Tibial nerve (tissue), 4 donors: ENCODE measurements at places on chromosomes 7 and 10. TPM values are rescaled to one million over a fixed set of nuclear protein-coding genes. Genes with fewer than 3 reads are reported as not detected.

DNA sequence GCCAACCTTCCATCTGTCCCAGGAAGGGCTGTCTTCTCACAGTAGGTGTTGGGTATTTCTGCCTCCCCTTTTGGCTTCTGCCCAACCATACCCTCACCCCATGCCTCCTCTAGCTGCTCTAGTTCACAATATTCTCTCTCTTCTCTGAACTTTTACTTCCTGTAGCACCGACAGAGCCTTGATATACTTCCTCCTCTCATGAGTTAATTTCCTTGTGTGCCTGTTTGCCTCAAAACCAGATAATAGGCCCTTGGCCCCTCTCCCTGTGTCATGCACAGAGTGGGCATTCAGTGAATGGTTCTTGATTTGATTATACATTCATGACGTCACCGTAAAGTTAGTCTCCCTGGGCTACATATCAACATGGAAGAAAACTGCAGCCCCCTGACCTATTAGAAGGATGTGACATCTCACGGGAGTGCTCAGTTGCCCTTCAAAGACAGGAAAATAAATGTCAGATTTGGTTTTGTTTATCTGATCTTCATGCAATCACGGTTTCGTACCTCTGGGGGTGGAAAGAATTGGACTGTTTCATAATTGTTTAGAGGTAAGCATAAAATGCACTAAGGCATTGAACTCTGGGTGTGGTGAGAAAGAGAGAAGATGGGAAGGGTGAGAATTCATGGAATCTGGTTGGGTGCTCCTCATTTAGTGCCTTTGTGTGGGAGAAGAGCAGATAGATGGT is 127.7 kb downstream of the ITIH5 start:
- no peaks in the 10 kb centered on the region for H3K36me3 ChIP-seq
- no peaks in the 10 kb centered on the region for H3K27me3 ChIP-seq
- no peaks in the 10 kb centered on the region for H3K4me1 ChIP-seq
- H3K27ac ChIP-seq = no peak overlapping the region

DNA sequence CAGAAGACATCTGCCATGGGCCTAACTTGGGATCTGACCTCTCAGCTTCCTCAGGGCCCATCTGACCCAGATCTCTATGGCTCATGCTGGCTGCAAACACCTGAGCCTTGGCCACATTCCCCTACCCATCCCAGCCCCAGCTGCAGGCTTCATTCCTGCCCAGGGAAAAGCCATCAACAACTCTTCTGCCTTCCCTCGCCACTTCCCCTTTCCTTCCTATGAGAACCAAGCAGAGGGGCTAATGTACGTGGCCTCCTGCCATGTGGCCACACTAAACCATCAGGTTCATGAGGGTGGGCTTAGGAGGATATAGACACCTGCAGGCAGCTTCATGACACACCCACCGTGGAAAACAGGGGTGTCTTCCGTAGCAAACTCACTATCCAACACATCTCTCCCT is 312.2 kb downstream of the GALNT17 start:
- no peaks in the 10 kb centered on the region for H3K27me3 ChIP-seq
- no peak overlapping the region for H3K27ac ChIP-seq
- no peak for DNase-seq
- H3K36me3 ChIP-seq = no peaks in the 10 kb centered on the region
- H3K4me3 ChIP-seq = no peak overlapping the region

DNA sequence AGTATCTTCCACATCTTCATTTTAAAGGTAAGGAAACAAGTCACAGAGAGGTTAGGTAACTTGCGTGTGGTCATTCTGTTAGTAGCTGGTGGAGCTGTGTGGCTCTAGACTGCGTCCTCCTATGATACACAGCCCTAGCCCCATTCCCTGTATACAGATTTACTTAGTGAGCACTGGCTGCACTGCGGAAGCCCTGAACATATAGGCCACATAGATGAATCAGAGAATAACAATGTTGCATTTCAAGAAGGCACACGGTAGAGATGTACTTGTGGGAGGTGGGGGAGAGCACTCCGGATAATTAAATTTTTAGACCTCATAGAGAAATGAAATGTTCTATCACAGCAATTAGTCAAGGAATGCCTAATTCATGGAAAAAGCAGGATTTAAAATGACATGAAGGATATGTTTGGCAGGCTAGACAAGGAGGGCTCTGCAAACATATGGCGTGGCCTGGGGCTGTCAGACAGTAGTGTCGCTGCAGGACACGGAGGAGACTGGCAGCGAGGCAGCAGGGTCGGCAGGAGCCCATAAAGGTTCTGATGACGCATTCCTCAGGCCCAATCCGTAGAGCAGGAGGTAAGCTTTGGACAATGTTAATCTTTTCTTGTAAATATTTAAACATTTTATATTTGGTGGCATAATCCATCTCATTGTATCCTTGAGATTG is 29.5 kb downstream of the RAB11FIP2 start:
- no peaks in the 10 kb centered on the region for H3K27me3 ChIP-seq
- H3K36me3 ChIP-seq = peaks cover 16% of the 10 kb centered on the region
- H3K4me3 ChIP-seq = no peak overlapping the region
- H3K4me1 ChIP-seq = no peaks in the 10 kb centered on the region

DNA sequence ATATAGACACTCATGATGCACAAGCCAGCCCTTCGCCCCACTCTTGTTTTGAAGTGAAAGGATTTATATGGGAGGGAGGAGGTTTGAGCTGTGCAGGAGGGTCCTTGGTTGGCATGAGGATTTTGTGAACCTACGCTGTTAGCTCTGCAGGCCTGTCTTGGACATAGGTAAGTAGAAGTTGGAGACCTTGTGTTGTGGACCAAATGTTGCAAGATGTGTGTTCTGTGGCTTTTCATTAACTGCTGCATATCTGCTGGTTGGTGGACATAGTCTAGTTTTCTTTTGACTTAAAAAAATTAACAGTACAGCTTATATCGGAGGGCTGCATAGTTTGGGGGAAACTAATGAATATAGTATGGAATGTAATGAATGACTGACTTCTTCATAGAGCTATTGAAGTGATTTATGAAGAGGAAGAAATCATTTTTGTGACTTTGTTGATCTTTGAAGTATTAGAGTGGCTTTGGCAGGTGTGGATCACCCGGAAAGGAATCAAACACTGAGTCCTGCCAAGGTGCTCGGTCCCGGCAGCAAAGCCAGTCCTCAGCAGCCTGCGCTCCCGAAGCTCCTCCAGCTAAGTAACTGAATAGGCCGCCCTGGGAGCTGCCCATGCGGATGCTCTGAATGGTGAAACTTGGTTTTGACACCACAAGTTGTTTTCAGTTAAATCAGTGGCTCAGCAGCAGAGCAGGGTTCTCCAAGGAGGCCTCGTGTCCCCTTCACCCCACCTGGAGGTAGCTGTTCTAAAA is 3.2 kb downstream of the MGMT start:
- H3K4me1 ChIP-seq = peaks cover 11% of the 10 kb centered on the region
- H3K4me3 ChIP-seq = no peak overlapping the region
- DNase-seq = no peak
- no peaks in the 10 kb centered on the region for H3K27me3 ChIP-seq
- H3K36me3 ChIP-seq = no peaks in the 10 kb centered on the region

DNA sequence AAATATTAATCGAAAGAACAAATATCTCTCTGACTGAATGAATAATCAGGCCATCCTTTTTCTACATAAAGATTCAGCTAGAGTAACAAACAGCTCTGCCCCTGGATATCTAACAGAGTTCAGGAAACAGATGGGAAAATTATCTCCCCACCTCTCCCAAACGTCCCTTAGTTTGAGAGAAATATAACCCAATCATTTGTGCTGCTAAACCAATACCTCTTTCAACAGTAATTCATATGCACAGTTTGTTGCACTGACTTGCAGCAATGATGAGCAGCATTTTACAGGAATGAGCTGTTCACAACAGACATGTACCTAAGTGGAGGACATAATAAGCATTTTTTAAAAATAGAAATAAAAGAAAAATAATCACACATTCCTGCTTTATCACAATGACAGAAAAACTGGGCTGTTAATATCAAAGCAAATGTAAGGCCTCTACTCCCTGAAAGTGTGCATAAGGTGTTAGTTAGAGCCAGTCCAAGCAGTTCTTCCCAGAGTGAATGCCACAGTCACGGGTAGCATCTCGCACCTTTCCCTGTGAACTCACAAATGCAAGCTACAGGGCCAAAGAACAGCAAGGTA is 2.3 kb downstream of the CREB3L2 start:
- no peaks in the 10 kb centered on the region for H3K36me3 ChIP-seq
- no peaks in the 10 kb centered on the region for H3K4me1 ChIP-seq
- peak overlapping the region; percentile 43 for H3K4me3 ChIP-seq
- DNase-seq = no peak
- H3K27ac ChIP-seq = peak overlapping the region; percentile 92

GRCh38 chr7:12025246-12025645 is 185.8 kb upstream of the TMEM106B start:
- no peak overlapping the region for H3K27ac ChIP-seq
- H3K36me3 ChIP-seq = no peaks in the 10 kb centered on the region
- no peaks in the 10 kb centered on the region for H3K4me1 ChIP-seq
- H3K4me3 ChIP-seq = no peak overlapping the region

DNA sequence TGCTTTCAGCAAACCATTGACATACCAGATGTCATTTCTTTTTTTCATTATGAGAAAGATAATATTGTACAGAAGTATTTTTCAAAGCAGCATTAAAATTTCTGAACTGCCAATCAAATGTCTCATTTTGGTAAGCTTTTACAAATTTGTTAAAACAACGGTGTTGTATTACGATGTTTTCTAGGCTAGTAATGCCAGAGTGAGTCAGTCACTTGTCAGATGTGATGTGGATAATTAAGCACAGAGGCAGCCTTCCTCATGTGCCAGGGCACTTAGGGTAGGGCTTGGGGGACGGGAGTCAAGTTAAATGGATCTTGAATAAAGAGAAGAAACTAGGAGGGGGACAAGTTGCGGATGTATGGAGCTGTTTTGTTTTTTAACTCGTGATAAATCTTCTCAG is 10.1 kb downstream of the PSTK start:
- H3K4me1 ChIP-seq = peaks cover 16% of the 10 kb centered on the region
- no peak overlapping the region for H3K4me3 ChIP-seq
- H3K27me3 ChIP-seq = no peaks in the 10 kb centered on the region
- DNase-seq = no peak

DNA sequence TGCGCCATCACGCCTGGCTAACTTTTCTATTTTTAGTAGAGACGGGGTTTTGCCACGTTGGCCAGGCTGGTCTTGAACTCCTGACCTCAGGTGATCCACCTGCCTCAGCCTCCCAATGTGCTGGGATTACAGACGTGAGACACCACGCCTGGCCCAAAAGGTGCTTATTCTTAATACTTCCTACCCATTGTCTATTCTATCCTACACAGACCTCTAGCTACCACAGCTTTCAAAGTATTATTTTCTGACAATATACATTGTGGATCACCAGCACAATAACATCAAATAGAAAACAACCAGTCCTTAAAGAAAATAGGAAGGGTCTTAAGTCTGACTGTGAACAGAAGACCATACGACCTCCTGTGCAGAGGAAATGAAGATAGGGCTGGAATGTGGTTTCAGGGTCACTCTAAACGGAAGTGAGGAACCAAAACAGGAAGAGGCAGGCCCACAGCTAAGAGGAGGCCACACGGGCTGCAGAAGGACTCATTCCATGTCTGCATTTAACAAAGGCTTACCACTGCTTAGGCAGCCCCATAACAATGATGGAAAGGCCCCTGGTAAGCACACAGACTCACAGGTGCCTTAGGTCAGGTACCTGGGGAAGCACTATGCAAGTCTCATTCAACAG is 115.2 kb downstream of the ZFAND4 start:
- no peak for DNase-seq
- no peaks in the 10 kb centered on the region for H3K4me1 ChIP-seq
- H3K36me3 ChIP-seq = peaks cover 4% of the 10 kb centered on the region

SAP25 gene
- 6.0 TPM for total RNA-seq

TSPAN13 gene
- total RNA-seq = 8.6 TPM

PDCD4 gene
- total RNA-seq = 68.6 TPM

ZCWPW1 gene
- total RNA-seq = 4.7 TPM

OPN1SW gene
- total RNA-seq = not detected

TFPI2 gene
- 4.0 TPM for total RNA-seq

TIMM23 gene
- total RNA-seq = 34.5 TPM
